ENCODE measurements at places on chromosomes 4 and X. TPM values are rescaled to one million over a fixed set of nuclear protein-coding genes. Genes with fewer than 3 reads are reported as not detected.

GRCh38 chr4:153159728-153160221 is 44.5 kb upstream of the TRIM2 start:
- no peaks in the 10 kb centered on the region for H3K4me1 ChIP-seq
- H3K36me3 ChIP-seq = no peaks in the 10 kb centered on the region
- no peak overlapping the region for H3K27ac ChIP-seq
- H3K27me3 ChIP-seq = no peaks in the 10 kb centered on the region
- DNase-seq = no peak
- no peak overlapping the region for H3K4me3 ChIP-seq

DNA sequence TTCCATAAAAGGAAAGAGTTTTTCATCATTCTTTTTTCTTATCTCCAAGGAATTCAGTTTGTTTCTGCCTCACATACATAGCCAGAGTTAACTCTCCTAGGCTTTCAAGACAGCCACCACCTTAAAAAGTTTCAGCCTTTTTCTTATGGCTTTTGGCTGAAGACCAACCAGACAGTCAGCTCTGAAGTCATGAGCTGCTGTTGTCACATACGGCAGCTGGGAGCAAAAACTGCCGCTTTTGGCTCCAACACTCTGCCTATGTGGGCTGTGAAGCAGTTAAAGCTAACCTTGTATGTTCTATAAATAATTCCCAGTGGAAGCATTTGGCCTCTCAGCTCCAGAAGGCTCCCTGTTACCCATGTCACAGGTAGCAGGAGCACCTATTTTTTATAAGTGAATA is 104.1 kb downstream of the KLHL4 start:
- no peaks in the 10 kb centered on the region for H3K36me3 ChIP-seq
- DNase-seq = no peak
- no peak overlapping the region for H3K4me3 ChIP-seq
- peaks cover 5% of the 10 kb centered on the region for H3K4me1 ChIP-seq

DNA sequence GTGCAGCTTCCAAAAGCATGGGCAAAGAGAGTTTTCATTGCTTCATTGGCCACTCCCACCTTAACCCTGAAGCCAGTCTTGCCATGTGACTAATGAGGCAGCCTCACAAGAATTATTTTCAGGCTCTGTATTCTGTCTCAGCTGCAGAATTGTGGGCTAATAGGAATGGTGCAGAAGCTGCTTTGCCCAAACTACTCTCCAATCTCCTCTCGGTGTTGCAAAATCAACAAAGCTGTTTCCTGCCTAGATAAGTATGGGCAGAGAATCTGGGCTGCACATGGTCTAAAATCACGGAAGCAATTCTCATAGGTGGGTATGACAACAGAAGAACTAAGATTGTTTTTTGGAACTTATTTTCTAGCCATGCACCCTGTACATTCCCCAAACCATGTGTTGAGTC is 31.4 kb downstream of the PPP1R2C start:
- no peaks in the 10 kb centered on the region for H3K4me1 ChIP-seq
- H3K36me3 ChIP-seq = no peaks in the 10 kb centered on the region
- no peak overlapping the region for H3K27ac ChIP-seq
- DNase-seq = no peak

DNA sequence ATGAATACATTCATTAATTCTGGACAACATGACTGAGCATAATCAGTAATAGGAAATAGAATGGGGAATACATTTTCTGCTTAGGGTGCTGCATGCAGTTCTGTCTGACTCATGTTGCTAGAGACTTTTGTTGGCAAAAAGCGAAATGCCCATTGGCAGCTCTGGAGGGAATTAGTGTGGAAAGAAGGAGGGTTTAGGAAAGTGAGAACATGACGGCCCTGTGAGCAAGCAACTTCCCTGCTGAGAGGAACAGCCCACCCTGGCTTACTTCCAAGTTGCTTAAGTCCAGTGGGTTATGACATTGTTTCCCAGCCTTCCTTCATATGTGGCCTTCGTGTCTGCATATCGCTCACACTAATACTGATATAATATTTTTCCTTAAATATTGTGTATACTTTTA is 13.8 kb downstream of the MAD2L1 start:
- no peak overlapping the region for H3K4me3 ChIP-seq
- DNase-seq = no peak
- peaks cover 6% of the 10 kb centered on the region for H3K4me1 ChIP-seq
- H3K27ac ChIP-seq = peak overlapping the region; percentile 72

DNA sequence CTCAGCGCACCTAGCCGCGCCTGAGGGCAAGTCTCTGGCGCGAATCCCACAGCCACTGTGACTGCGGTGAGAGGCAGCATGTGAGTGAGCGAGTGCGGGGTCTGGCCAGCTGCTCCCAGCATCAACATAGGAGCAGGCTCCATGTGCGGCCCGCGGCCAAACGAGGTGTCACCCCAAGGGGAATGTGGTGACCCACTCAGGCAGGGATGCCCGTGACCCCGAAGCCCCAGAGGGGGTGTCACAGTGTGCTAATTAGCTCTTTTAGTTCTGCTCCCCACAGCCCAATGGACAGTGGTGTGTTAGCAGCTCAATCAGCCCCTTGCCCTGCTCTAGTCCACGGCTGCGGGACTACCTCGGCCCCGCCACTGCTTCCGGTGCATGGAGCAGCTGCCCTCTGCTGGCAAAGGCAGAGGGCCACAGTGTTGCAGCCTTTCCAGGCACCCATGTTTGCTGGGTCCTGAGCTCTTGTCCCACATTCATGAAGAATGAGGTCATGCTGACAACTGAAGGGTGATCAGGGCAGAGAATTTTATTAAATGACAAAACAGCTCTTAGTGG is 61.4 kb downstream of the AGA start:
- no peaks in the 10 kb centered on the region for H3K36me3 ChIP-seq
- DNase-seq = no peak
- H3K4me1 ChIP-seq = no peaks in the 10 kb centered on the region
- no peaks in the 10 kb centered on the region for H3K27me3 ChIP-seq

- H3K4me3 ChIP-seq = no peak overlapping the region
- H3K4me1 ChIP-seq = no peaks in the 10 kb centered on the region
- H3K27ac ChIP-seq = no peak overlapping the region
- no peak for DNase-seq
Observed at GRCh38 chr4:5500165-5500564, 208.2 kb downstream of the EVC2 start.

GRCh38 chr4:183013730-183014002 is 85.4 kb upstream of the WWC2 start:
- H3K4me1 ChIP-seq = no peaks in the 10 kb centered on the region
- DNase-seq = no peak
- no peaks in the 10 kb centered on the region for H3K36me3 ChIP-seq
- no peaks in the 10 kb centered on the region for H3K27me3 ChIP-seq
- H3K4me3 ChIP-seq = no peak overlapping the region

GRCh38 chr4:186082221-186082620 is 13.3 kb downstream of the TLR3 start:
- no peak for DNase-seq
- H3K27ac ChIP-seq = no peak overlapping the region
- H3K36me3 ChIP-seq = no peaks in the 10 kb centered on the region
- no peaks in the 10 kb centered on the region for H3K4me1 ChIP-seq
- peaks cover 2% of the 10 kb centered on the region for H3K27me3 ChIP-seq

DNA sequence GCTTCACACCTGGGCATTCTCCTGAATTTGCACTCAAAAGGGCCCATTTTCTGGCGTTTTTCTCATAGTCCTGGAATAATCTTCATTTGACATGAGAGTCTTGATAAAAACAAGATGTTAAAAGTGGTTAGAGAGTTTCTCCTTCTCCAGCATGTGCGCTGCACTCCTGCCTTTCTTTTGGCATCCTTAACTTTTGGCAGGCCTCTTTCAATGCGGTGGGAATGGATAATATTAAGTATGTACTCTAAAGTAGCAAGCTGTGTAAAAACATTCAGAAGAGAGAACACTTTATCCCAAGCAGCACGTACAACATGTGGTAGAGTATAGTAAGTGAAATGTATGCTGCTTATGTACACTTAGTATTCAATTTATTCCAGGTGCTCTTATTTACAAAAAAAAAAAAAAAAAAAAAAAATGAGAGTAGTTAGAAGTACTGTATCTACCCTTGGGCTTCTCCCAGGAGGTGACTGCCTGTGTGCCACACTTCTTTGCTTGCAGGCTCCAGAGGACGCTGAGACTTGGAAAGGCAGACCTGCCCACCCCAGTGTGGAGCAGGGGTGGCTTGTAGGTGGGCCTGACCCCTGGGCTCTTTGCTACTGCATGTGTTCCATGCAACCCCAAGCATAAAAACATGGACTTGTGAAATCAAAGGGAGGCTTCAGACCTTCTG is 3.9 kb downstream of the FGF2 start:
- no peaks in the 10 kb centered on the region for H3K36me3 ChIP-seq
- H3K27me3 ChIP-seq = no peaks in the 10 kb centered on the region
- no peak for DNase-seq
- H3K27ac ChIP-seq = no peak overlapping the region

TMPRSS11F gene
- total RNA-seq = not detected

- no peak overlapping the region for H3K27ac ChIP-seq
- no peak for DNase-seq
- H3K4me1 ChIP-seq = no peaks in the 10 kb centered on the region
- no peaks in the 10 kb centered on the region for H3K27me3 ChIP-seq
Observed at GRCh38 chr4:120839974-120840751, 82.4 kb downstream of the PRDM5 start.

IDH3G gene
- 89.4 TPM for total RNA-seq

DNA sequence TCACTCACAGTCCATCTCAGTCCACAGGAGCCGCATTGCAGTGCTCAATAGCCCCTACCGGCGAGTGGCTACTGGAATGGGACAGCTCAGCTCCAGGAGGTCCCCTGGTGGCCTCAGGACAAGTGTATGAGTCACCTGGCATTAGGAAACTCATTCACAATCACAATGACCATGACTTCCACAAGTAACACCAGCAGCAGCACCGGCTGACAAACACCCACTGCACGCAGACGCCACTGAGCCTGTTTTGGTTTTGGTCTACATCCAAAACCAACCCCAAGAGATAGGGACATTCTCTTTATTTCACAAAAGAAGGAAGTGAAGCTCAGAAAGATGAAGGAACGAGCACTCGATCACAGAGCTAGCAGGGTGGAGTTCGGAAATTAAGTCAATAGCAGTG is 8.1 kb downstream of the JAKMIP1 start:
- H3K36me3 ChIP-seq = no peaks in the 10 kb centered on the region
- no peak for DNase-seq
- no peaks in the 10 kb centered on the region for H3K27me3 ChIP-seq
- H3K27ac ChIP-seq = no peak overlapping the region
- no peak overlapping the region for H3K4me3 ChIP-seq
- no peaks in the 10 kb centered on the region for H3K4me1 ChIP-seq

- no peaks in the 10 kb centered on the region for H3K4me1 ChIP-seq
- H3K27ac ChIP-seq = no peak overlapping the region
- no peak overlapping the region for H3K4me3 ChIP-seq
- no peaks in the 10 kb centered on the region for H3K36me3 ChIP-seq
- no peaks in the 10 kb centered on the region for H3K27me3 ChIP-seq
- no peak for DNase-seq
Observed at GRCh38 chrX:132415012-132415411, 73.8 kb downstream of the MBNL3 start.

DNA sequence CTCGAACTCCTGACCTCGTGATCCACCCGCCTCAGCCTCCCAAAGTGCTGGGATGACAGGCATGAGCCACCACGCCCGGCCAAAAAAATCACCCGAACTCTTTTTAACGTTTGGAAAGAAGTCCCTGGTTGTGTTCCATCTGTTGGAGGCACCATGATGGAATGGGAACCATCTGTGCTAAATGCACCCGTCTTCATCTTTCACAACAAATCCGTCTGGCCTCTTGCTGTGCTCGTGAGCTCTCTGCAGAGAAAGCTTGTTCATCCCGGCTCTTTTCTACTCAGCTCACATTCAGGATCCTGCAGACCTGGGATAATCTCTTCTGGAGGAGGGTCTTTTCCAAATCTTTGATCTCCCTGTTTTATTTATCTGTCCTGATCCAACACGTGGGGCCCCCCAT is 188.8 kb downstream of the CRLF2 start:
- H3K27ac ChIP-seq = no peak overlapping the region
- no peaks in the 10 kb centered on the region for H3K4me1 ChIP-seq
- DNase-seq = no peak
- H3K4me3 ChIP-seq = no peak overlapping the region
- no peaks in the 10 kb centered on the region for H3K36me3 ChIP-seq

GRCh38 chr4:100289946-100290345 is 99.7 kb upstream of the DDIT4L start:
- no peak overlapping the region for H3K27ac ChIP-seq
- DNase-seq = no peak
- H3K4me1 ChIP-seq = no peaks in the 10 kb centered on the region
- H3K4me3 ChIP-seq = no peak overlapping the region
- no peaks in the 10 kb centered on the region for H3K36me3 ChIP-seq

DNA sequence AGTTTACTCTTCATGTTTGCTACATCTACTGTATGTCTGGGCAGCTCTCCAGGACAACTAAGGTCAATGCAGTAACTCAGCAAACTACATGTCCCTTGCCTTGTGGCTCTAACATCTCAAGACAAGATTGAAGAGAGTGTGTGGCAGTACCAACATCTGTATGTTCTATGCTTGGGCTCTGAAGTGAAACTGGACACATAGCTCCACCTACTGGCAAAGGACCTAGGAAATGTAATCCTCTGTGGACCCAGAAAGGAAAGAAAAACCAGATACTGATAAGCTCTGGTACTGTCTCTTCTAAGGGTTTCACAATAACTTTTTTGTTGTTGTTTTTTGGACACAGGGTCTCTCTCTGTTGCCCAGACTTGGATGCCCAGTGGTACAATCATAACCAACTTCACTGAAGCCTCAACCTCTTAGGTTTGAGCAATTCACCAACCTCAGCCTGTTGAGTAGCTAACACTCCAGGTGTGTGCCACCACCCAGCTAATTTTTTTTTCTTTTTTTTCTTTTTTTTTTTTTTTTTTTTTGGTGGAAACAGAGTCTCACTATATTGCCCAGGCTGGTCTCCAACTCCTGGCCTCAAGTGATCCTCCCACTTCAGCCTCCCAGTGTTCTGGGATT is 64.1 kb downstream of the QDPR start:
- no peaks in the 10 kb centered on the region for H3K4me1 ChIP-seq
- H3K4me3 ChIP-seq = no peak overlapping the region

- H3K4me3 ChIP-seq = no peak overlapping the region
- H3K27me3 ChIP-seq = no peaks in the 10 kb centered on the region
- no peak for DNase-seq
Observed at GRCh38 chr4:113657586-113658233, 103.8 kb downstream of the CAMK2D start.

DNA sequence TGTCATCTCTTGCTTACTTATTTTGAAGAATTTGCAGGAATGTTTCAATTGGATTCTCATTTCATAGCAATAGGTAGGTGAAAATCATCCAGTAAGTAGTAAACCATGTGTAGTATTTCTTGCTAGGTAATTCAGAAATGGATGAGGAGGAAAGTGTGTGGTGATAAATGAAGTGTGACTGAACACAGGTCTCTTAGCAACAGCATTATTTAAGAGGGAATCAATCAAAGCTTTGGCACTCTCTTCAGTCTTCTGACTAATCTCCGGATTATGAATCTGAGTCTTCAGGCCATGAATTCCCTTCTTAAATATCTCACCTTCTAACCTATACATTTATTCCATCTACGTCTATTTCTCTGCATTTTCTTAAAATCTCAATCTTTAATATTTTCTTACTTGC is 55.8 kb upstream of the ARHGAP24 start:
- DNase-seq = no peak
- H3K36me3 ChIP-seq = no peaks in the 10 kb centered on the region
- no peaks in the 10 kb centered on the region for H3K4me1 ChIP-seq
- H3K27me3 ChIP-seq = no peaks in the 10 kb centered on the region

GRCh38 chr4:152599636-152600035 is 63.7 kb upstream of the FBXW7 start:
- no peaks in the 10 kb centered on the region for H3K36me3 ChIP-seq
- no peaks in the 10 kb centered on the region for H3K27me3 ChIP-seq
- no peak for DNase-seq
- H3K27ac ChIP-seq = no peak overlapping the region

MAPK10 gene
- total RNA-seq = 0.85 TPM

NUDT6 gene
- total RNA-seq = 7.5 TPM

Measured in Panc1 (cell line).